Osteocyte (in vitro differentiated cells): ENCODE measurements at places on chromosomes 7 and 10. TPM values are rescaled to one million over a fixed set of nuclear protein-coding genes. Genes with fewer than 3 reads are reported as not detected.

- no peaks in the 10 kb centered on the region for H3K27me3 ChIP-seq
- H3K4me3 ChIP-seq, result no peak overlapping the region
- no peaks in the 10 kb centered on the region for H3K36me3 ChIP-seq
- H3K4me1 ChIP-seq, result peaks cover 16% of the 10 kb centered on the region
These were observed 209.2 kb upstream of the FAM3C start for GRCh38 chr7:121605317-121605680.

DNA sequence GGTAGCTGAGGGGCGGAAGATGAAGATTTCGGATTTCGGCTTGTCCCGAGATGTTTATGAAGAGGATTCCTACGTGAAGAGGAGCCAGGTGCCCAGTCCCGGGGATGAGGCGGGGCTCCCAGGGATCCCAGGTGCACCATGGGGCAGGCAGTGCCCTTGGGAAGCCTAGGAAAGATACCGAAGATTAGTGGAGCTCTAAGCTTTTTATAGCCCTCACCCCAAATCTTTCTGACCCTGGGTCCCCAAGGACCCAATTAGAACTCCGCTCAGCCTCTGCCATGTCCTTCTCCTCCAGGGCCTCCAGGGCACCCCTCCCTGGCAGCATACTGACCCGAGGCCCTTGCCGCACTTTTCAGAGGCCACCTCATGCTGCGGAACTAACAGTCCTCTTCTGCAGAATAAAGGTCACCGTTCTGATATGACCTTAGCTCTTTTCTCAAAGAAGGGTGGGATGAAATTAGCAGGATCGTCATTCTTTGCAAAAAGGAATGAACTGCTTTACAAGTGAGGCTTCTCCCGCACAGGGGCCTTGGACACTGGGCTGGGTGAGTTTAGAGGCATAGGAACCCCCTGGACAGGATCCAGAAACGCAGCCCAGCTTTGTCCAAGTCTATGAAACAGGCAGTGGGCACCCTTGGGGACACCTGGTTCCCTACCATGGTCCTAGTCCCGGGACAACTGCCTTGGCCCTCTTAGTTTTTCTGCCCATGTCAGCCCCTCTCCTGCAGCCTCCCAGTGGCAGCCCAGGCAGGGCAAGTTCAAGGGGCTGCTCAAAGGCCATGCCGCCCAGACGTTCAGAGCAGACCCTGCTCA, 17.9 kb upstream of the CSGALNACT2 start:
- no peak overlapping the region for H3K4me3 ChIP-seq
- H3K4me1 ChIP-seq, result peaks cover 13% of the 10 kb centered on the region
- H3K27me3 ChIP-seq, result peaks cover 4% of the 10 kb centered on the region
- no peak for DNase-seq

DNA sequence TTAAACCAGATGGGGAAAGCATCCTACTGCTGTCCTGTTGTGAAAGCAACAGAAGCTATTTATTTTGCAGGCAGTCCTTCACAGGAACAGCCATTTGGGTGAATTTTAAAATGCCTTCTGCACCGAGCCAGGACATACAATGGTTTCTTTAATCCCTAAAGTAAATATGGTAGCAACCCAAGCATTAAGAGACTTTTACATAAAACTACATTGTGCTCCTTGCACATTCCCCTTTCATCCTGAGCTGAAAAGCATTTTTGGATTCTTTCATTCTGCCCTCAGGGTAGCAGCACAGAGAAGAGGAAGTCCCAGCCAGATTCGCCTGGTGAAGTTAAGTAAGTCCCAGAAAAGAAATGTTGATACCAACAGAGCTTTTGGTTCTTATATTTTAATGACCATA, 84.0 kb upstream of the FAM3C start:
- no peak for DNase-seq
- peaks cover 18% of the 10 kb centered on the region for H3K4me1 ChIP-seq
- H3K36me3 ChIP-seq, result no peaks in the 10 kb centered on the region
- no peaks in the 10 kb centered on the region for H3K27me3 ChIP-seq
- peak overlapping the region; percentile 38 for H3K4me3 ChIP-seq
- peak overlapping the region; percentile 33 for H3K27ac ChIP-seq

DNA sequence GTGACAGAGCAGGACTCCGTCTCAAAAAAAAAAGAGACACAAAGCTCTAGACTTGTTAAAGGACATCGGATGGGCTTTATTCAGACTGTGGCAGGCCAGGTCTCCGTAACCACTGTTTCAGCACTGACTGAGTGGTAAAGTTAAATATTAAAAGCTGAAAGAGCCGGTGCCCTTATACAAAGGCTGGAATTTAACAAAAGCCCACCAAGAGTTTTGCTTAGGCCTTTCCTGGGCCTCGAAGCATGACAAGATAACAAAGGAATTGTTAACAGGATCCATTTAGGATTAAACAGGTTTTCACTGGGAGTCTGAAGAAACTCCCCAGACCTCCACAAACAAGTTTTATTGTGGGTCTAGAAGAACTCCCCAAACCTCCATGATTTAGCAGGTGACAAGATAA, 727.8 kb downstream of the TYW1 start:
- no peaks in the 10 kb centered on the region for H3K36me3 ChIP-seq
- DNase-seq, result no peak
- H3K4me3 ChIP-seq, result no peak overlapping the region
- no peak overlapping the region for H3K27ac ChIP-seq

DNA sequence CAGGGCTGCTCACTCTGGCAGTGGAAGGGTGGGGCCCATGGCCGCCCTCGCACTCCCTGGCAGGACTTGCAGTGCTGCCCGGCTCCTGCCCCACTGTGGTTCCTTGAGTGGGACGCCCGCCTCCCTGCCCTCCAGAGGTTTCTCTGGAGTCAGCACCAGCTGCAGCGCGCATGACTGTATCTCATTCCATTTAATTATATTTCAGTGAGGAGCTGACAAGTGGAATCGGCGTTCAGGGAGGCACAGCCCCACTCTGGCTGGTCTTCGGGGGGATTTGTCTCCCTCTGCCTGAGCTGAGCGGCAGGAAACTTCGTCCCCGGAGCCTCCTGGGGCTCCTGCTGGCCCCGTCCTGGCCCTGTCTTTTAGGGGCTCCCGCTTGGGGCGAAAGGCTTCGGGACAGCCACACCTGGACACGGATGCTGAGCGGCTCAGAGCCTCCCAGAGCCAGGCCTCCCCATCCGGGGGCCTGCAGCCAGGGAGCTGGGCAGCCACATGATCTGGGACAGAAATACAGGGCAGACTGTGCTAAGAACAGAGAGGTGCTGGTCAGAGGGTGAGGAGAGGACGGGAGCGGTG, 75.3 kb upstream of the NKX6-2 start:
- H3K27me3 ChIP-seq, result peaks cover 21% of the 10 kb centered on the region
- no peak for DNase-seq
- no peaks in the 10 kb centered on the region for H3K4me1 ChIP-seq

DNA sequence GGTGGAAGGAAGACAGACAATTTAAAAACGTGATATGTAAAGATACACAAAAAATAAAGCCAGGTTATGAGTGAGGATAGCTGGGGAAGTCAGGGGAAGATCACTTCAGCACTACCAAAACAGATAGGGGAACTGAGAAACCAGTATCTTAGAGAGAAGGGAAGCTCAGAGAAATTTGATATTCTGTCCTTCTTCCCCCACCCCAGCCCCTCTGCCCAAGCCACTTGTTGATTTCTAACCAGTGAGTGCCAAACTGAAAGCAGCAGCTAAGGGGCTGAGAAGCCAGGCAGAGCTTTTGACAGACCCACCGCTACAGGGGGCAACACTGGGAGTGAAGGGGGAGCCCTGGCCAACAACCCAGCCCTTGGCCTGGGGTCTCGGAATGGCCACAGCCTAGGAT, 9.1 kb upstream of the SLC29A3 start:
- H3K36me3 ChIP-seq, result no peaks in the 10 kb centered on the region
- H3K4me1 ChIP-seq, result peaks cover 3% of the 10 kb centered on the region
- H3K27ac ChIP-seq, result no peak overlapping the region
- DNase-seq, result no peak

- H3K36me3 ChIP-seq, result peaks cover 38% of the 10 kb centered on the region
- no peaks in the 10 kb centered on the region for H3K27me3 ChIP-seq
- peak overlapping the region; percentile 99 for H3K4me3 ChIP-seq
- H3K4me1 ChIP-seq, result peaks cover 64% of the 10 kb centered on the region
These were observed 3.4 kb downstream of the INHBA start for GRCh38 chr7:41699516-41699915.

DNA sequence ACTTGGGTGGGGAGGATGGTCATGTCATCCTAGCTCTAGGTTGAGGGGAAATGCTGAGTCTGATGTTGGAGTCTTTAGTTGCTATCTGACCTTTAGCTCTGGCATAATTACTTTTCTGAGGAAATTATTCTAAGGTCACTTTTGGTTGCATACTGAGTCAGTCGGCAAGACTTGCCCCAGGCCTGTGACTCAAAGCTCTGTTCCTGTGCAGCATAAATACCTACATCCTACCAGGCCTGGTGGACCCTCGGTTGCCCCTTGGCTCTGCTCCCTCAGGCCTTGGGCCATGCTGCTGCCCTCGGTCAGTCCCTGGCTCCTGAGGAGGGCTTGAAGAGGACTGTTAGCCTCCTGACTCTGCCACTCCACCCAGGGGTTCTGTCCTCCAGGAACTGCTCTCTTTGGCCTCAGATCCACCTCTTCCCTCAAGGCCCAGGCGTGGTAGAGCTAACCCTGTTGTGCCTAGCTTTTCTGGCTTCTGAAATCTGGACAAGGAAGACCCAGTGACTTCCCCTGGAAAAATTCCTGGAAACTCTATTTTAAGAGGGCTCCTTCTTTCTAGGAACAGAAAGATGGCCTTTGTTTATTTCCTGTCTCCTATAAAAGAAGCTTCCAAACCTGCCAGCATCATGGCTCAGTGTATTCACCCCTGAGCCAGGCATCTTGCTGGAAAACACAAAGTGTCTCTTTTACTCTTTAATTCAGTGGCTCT, 71.2 kb downstream of the TMEM178B start:
- no peak overlapping the region for H3K4me3 ChIP-seq
- no peak for DNase-seq
- no peaks in the 10 kb centered on the region for H3K27me3 ChIP-seq
- H3K27ac ChIP-seq, result no peak overlapping the region
- H3K36me3 ChIP-seq, result no peaks in the 10 kb centered on the region

GRCh38 chr10:61325223-61325960, 127.8 kb downstream of the TMEM26 start:
- H3K4me3 ChIP-seq, result no peak overlapping the region
- H3K27ac ChIP-seq, result no peak overlapping the region
- peaks cover 2% of the 10 kb centered on the region for H3K36me3 ChIP-seq
- DNase-seq, result no peak
- peaks cover 38% of the 10 kb centered on the region for H3K27me3 ChIP-seq

GRCh38 chr10:4070184-4070583, 285.2 kb upstream of the KLF6 start:
- H3K4me3 ChIP-seq, result no peak overlapping the region
- H3K4me1 ChIP-seq, result peaks cover 31% of the 10 kb centered on the region
- H3K27me3 ChIP-seq, result no peaks in the 10 kb centered on the region
- no peak for DNase-seq
- H3K27ac ChIP-seq, result no peak overlapping the region

- H3K4me3 ChIP-seq, result no peak overlapping the region
- H3K27ac ChIP-seq, result no peak overlapping the region
- H3K36me3 ChIP-seq, result no peaks in the 10 kb centered on the region
- no peak for DNase-seq
These were observed 467.4 kb upstream of the SORCS1 start for GRCh38 chr10:107631876-107632275.

Gene VWA2
- total RNA-seq, result not detected in 2 replicates

Gene SOSTDC1
- not detected in 2 replicates for total RNA-seq
